ENCODE measurements at places on chromosomes 12 and 14. TPM values are rescaled to one million over a fixed set of nuclear protein-coding genes. Genes with fewer than 3 reads are reported as not detected.

CABP1 gene
- 0.30 TPM for total RNA-seq

DHRS2 gene
- 1.2 TPM for total RNA-seq

CLEC9A gene
- 0.30 TPM for total RNA-seq

- no peaks in the 10 kb centered on the region for H3K36me3 ChIP-seq
- peaks cover 13% of the 10 kb centered on the region for H3K4me1 ChIP-seq
- no peaks in the 10 kb centered on the region for H3K27me3 ChIP-seq
- H3K27ac ChIP-seq, result peak overlapping the region; percentile 74
- no peak overlapping the region for H3K4me3 ChIP-seq
Observed at GRCh38 chr12:51886021-51886710, 1.7 kb upstream of the ANKRD33 start.

DNA sequence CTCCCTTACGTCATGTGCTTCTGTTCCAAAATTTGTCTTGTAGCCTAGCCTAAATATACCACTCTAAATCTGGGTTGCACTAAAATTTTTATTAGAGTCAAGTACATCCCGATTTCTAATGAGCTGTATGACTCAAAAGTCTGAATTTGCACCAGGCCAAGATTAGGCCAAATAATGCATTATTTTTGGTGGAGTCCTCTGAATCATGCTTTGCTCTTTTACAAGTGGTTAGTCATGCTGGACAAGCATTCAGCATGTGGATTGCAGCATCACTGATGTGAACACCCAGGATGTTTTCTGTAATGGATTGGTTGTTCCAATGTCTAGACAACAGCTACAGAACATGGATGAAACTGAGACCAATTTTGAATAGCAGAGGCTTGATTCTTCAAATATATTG is 23.7 kb downstream of the HEBP1 start:
- peaks cover 7% of the 10 kb centered on the region for H3K4me1 ChIP-seq
- peaks cover 81% of the 10 kb centered on the region for H3K36me3 ChIP-seq
- H3K27me3 ChIP-seq, result no peaks in the 10 kb centered on the region
- no peak overlapping the region for H3K4me3 ChIP-seq
- H3K27ac ChIP-seq, result peak overlapping the region; percentile 9
- no peak for DNase-seq

NOP9 gene
- 22.0 TPM for total RNA-seq

- H3K27ac ChIP-seq, result peak overlapping the region; percentile 21
- H3K27me3 ChIP-seq, result no peaks in the 10 kb centered on the region
- H3K4me3 ChIP-seq, result no peak overlapping the region
Observed at GRCh38 chr12:132078190-132078589, 65.9 kb downstream of the DDX51 start.

Measured in lower lobe of right lung (tissue), 2 donors.